Epithelial cell of proximal tubule (primary cell): ENCODE measurements at places on chromosomes 5 and 9.
A peak's percentile ranks its signal among the peaks of the same experiment; 100 is the strongest.

GRCh38 chr9:120438836-120439546 lies 141.0 kb downstream of the CDK5RAP2 start:
- no peak for DNase-seq

- peak; percentile 67 for DNase-seq
These were observed 110.0 kb downstream of the PAX5 start for GRCh38 chr9:36924071-36924470.

DNA sequence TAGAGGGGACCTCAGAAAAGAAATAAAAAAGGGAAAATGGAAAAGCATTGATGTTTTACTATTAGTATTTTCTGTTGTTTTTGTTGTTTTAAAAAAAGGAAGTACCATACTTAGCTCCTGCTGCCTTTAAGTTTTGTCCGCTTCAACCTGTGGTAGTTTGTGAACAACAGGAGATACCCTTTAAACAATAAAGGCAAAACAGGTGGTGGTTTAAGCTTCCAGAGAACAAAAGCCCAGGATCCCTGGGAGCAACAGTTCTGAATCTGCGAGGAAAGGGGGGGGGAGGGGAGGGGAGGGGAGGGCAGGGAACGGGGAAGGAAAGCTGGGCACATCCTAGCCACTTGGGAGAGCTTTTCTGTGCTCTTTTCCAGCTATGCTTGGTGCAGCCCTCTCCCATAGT lies 2.1 kb upstream of the PSIP1 start:
- no peak for DNase-seq

GRCh38 chr5:179209359-179210150 lies 135.7 kb downstream of the ADAMTS2 start:
- no peak for DNase-seq

GRCh38 chr9:132679946-132680625 lies 9.8 kb downstream of the GTF3C4 start:
- DNase-seq: no peak

GRCh38 chr5:36613771-36614656 lies 7.6 kb downstream of the SLC1A3 start:
- no peak for DNase-seq

GRCh38 chr9:2465921-2466460 lies 155.6 kb upstream of the VLDLR start:
- peak; percentile 82 for DNase-seq

GRCh38 chr5:77627869-77628674 lies 10.4 kb downstream of the OTP start:
- DNase-seq: no peak

DNA sequence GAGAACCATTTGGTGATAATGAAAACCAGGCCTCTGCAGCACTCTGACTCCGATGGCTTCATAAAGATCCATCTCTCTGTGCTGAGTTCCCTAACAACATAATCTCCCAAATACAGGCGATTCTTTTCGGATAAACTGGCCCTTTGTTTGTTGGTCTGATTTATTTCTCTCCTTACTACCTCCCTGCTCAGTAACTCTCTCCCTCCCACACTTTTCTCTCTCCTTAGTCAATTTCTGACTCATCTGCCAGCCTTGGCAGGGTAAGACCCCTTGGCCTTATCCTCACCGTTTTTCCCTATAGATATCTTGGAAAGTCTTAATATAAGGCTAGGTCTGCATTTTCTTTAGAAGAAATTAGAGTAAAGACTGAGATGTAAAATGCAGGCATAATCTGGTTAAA lies 128.7 kb downstream of the BRINP1 start:
- no peak for DNase-seq
